AG04450 (cell line): ENCODE measurements at places on chromosomes 1 and 21. TPM values are rescaled to one million over a fixed set of nuclear protein-coding genes. Genes with fewer than 3 reads are reported as not detected.

The SYT11 gene
- polyA plus RNA-seq = 44.8 and 49.0 TPM in 2 replicates

The GSTM3 gene
- 271 and 299 TPM in 2 replicates for polyA plus RNA-seq

The SPRR1B gene
- not detected in 2 replicates for polyA plus RNA-seq

DNA sequence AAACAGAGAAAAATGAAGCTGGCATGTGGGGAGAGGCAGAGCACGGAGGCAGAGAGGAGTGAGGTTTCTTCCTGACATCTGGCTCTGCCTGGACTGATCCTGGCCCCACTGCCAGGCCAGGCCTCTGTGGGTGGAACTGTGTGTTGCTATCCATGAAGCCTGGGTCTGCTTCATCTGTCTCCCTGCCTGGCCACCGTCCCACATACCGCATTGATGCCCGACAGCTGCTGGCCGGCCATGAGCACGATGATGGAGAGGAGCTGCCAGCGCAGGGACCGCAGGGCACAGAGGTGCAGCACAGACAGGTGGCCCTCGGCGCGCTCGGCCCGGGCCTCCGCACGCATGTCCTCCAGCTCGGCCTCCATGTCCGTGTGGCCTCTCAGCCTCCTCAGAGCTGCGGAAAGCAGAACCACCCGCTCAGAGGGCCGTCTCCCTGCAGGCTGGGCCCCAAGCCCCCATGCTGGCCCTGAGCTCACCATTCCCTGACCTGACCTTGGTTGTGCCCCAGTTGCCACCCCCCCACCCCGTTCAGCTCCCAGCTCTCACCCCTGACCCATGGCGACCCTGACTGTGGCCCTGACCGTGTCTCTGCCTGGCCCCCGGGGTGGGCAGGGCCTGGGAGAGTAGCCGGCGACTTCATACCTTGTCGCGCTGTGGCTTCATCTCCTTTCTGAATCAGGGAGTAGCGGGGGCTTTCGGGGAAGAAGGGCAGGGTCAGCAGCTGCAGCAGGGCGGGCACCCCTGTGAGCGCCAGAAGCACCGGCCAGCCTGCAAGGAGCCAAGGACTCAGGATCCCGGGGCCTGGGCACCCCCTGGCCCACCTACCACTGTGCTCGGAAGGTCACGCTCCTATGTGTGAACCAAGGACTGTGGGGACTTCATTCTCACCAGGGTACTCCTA, 11.5 kb downstream of the SLC2A7 start:
- DNase-seq = no peak

- DNase-seq = no peak
These were observed 8.5 kb upstream of the CD58 start for GRCh38 chr1:116579259-116579875.

DNA sequence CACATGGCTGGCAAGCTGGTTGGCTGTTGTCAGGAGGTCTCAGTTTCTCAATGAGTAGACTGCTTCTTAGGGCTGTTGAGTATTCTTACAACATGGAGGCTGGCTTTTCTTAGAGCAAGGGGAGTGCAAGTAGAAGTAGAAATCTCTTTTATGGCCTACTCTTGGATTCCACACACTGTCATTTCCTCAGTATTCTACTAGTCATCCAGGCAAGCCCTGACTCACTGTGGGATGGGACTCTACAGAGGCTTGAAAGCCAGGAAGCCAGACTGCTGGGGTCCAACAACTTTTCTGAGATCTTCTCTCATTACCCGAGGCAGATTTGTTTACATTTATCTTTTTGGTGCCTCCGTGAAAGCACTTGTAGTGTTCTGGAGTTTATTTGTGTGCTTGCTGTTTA, 196.2 kb upstream of the APP start:
- DNase-seq = no peak
